Hepatic stellate cell (primary cell): ENCODE measurements at places on chromosomes 3 and 15.

- no peak for DNase-seq
Measured at GRCh38 chr3:189622629-189623028, 8.6 kb upstream of the TP63 start.

GRCh38 chr3:9869955-9870354 lies 10.1 kb downstream of the CIDEC start:
- DNase-seq: no peak

GRCh38 chr3:157104928-157105652 lies 54.9 kb downstream of the CCNL1 start:
- no peak for DNase-seq

- no peak for DNase-seq
Measured at GRCh38 chr15:41276831-41277230, 45.8 kb downstream of the CHP1 start.

GRCh38 chr3:139694542-139694941 lies 16.8 kb upstream of the NMNAT3 start:
- DNase-seq: no peak

DNA sequence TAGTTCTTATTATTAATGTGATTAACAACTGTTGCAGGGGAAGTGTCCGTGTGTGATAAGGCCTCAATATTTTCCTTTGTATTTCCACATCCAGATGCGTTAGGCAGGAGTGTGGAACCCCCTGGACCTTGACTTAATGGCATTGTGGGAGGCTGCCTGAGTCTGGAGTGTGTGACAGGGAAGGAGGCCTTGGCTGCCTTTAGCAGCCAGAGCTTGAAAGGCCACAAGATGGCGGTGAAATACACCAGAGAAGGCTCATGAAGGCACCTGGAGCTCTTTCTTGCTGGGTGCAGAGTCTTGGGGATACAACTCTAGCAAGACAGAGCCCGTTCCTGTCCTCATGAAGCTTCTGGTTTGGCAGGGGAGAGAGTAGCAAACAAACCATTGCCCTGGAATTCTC lies 36.9 kb downstream of the POLR2M start:
- DNase-seq: no peak

DNA sequence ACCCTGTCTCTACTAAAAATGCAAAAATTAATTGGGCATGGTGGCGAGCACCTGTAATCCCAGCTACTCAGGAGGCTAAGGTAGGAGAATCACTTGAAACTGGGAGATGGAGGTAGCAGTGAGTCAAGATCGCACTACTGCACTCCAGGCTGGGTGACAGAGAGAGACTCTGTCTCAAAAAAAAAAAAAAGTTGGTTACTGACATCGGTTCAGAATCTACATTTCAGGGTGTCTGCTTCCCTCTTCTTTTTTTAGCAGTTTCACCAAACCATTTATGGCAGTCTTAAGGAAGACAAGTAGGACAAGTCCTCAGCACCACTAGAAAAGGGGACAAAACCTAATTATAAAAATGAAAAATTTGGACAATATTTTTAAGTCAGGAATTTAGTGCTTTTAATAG lies 3.3 kb upstream of the USP4 start:
- DNase-seq: no peak

- no peak for DNase-seq
Measured at GRCh38 chr3:188941103-188941502, 230.7 kb upstream of the TPRG1 start.
